ENCODE measurements at places on chromosomes 5 and 9.

GRCh38 chr5:107652839-107653607 lies 17.7 kb downstream of the EFNA5 start:
- no peak for DNase-seq

GRCh38 chr9:94981723-94982090 lies 255.2 kb downstream of the AOPEP start:
- DNase-seq, result no peak

DNA sequence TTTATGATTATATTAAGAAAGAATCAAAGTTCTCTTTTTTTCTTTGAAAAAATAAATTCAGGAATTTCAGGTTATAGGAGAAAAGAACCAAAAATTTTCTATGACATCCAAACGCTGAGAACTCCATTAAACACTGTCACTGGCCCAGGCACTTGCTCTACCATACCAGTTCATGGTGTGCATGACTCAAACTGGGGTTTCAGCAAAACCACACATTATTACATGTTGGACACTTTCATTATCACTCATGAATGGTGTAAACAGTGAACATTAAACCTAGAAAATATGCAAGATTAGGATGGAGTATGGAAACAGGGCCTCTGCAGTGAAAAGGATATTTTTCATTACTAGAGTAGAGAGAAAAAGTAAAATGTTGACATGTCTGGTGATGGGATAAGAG lies 369.9 kb upstream of the FAM174A start:
- no peak for DNase-seq

DNA sequence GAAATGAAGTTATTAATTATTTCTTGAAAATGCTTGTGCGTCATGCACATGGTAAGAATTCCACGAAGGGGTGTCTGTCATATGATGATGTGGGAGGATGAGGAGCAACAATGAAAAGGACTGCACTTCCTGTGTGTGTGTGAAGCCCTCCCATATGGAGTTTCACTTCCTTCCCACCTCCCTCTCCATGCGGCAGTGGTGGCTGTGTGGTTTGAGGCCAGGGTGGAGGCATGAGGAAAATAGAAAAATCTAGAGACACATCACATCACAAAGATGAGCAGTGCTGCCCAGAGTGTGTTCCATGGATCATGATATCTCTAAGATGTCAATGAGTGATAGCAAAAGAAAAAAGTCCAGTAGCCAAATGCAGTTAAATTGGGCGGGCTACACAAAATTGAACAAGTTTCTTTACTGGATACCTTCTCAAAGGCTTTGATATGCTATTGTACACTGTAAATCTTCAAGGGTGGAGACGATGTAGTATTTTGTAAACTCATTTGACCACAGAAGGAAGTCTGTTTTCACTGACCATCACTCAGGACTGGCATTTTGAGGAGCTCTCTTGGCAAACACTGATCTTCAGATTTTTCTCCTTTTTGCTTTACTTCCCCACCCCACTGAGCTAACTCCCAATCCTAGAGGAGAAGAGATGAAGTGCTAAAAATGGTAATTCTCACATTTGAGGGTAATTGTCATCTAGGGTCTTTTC lies 55.7 kb upstream of the EQTN start:
- DNase-seq, result no peak

DNA sequence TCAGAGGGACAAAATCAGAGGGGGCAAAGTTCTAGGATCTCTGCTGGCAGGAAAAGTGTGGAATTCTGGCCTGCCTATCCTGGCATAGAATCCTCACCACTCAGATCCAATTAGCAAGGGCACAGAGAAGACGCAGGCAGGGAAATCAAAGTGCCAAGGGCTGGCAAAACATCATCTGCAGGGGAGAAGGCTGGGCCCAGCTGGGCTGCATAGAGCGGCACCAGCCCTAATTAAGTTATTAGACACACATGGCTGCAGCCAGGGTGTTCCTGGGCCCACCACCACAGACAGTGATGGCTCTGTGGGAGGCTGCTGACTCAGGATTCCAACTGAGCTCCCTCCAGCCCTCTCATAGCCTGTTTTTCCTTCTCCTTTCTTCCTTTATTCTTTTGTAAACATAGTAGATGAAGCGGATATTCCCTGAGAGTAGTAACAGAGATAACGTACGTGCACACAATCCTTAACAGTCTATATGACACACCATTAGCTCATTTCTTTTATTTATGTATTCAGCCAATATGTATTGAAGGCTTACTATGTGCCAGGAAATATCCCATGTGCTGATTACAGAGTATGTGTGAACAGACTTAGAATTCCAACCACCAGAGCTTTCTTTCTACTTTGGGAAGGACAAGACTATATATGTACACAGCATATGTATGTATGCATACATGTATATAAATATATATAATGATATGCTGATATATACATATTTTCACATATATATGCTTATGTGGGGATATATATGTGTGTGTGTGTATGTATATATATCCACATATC lies 236.1 kb downstream of the ASTN2 start:
- DNase-seq, result no peak

Data from H4 (cell line).